Gastroesophageal sphincter (tissue), 4 donors: ENCODE measurements at places on chromosomes 1 and 21.

DNA sequence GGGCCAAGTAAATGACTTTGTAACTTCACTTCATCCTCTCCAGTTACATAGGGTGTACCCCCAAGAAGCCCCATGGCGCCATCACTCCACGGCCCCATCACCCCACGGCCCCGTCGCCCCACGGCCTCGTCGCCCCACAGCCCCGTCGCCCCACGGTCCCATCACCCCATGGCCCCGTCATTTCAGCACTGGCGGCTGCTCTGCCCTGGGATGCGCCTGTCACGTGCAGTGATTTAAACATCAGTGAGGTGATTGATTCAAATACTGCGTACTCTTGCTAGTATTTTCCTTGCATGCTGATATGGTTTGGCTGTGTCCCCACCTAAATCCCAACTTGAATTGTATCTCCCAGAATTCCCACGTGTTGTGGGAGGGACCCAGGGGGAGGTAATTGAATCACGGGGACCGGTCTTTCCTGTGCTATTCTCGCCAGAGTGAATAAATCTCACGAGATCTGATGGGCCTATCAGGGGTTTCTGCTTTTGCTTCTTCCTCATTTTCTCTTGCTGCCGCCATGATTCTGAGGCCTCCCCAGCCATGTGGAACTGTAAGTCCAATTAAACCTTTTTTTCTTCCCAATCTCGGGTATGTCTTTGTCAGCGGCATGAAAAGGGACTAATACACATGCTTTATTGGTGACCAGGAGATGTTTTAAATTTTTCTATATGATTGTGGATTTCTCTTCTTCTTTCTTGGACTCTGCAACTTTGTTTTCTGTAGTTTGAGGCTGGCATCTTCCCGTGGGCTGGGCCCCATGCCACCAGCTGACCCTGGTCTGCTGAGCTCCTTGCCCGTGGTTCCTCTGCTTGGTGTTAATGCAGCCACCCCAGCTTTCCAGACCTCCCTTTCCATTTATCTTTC, 50.1 kb upstream of the PCBP3 start:
- no peak for ATAC-seq

DNA sequence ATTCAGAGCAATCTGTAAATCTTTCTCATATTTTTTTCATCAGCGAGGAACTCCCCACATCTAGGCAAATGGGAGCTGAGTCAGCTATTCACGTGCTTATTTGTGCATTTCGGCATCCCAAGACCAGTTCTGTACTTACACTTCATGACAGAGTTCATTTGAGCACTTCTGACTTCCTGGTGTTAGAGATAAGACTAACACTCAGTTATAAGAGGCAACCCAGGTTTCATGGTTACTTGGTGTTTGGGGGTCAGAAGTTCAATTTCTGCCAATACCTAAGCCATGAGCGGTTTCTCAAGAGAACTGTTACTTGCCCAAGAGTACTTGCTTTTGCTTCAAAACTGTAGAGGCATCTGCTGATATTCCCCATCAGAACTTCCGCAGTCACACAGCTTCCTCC, 24.1 kb upstream of the DESI2 start:
- no peak for ATAC-seq

DNA sequence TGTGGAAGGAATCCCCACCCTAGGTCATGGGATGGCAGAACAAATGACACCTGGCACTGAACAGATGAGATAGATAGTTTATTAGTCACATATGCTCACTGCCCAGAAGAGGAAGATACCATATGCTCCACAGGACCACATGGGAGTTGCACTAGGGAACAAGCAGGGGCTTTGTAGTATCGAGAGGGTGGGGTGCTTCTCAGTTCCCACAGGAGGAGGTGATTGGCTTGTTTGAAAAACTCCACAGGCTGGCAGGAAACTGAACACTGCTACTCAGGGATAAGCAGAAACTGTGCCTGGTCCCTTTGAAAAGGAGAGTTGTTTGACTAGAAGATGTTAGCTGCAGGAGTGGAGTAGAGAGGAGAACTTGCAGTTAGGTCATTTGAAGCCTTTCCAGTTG, 31.9 kb upstream of the RXRG start:
- ATAC-seq = no peak

GRCh38 chr1:193763266-193763665, 576.9 kb upstream of the B3GALT2 start:
- ATAC-seq = no peak

- ATAC-seq = no peak
Observed at GRCh38 chr21:45530423-45531113, 11.7 kb downstream of the SLC19A1 start.

DNA sequence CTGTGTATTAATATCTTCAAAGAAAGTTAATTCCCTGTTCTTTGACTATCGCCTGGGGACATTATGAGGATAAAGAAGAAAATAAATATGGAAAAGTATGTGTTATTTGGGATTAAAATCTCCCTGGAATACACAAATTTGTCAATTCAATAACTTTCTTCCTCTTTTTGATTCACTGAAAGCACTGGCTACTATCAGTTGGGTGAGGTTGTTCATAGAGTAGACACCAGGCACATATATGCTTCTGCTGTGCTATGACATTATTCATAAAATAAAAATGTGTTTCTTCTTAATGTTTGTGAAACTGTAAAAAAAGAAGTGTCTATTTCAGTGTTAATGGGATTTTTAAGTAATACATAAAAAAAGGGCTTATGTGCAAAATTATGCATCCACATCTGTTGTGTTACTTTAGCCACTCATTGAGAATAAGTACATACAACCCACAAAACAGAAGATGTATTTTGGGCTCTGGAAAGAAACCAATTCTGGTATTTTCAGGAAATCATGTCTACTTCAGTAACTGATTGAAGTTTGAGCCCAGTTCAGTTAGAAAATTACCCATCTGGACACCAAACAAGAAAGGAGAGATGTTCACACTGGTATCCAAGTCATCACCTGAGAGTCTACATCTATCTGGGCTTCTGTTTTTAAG, 169.4 kb downstream of the GABPA start:
- ATAC-seq = no peak

DNA sequence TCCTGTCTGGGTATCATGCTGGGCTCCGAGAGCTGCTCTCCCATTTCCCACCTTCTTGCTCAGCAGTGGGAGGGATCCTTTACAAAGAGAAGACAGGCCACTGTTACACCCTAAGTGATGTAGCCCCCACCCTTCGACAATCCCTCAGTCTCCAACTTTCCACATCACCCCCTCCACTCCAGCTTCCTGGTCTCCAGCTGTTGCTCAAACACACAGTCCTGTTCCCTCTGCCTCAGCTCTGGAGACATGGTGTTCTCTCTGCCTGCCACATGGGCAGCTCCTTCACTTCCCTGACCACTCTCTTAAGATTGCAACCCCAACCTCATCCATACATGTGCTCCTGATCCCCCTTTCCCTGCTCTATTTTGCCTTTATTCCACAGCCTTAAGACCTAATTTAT, 37.7 kb downstream of the SLC30A1 start:
- no peak for ATAC-seq

DNA sequence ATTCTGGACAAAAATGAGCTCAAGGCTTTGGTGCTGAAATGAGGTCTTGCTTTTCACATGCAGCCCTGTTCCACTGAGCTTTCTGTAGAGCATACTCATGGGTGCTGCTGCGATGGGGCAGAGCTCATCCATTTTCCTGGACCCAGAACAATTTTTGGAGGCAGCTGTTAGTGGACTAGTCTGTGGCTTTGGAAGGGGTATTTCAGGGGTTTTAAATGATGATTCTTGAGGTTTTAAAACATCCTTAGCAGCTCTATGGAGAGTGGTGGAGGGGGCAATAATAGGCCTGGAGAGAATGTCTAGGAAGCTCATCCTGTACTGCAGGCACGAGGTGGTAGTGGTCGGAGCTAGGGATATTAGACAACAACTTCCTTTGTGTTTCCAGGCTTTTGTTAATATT, 16.5 kb downstream of the NOS1AP start:
- ATAC-seq = no peak

DNA sequence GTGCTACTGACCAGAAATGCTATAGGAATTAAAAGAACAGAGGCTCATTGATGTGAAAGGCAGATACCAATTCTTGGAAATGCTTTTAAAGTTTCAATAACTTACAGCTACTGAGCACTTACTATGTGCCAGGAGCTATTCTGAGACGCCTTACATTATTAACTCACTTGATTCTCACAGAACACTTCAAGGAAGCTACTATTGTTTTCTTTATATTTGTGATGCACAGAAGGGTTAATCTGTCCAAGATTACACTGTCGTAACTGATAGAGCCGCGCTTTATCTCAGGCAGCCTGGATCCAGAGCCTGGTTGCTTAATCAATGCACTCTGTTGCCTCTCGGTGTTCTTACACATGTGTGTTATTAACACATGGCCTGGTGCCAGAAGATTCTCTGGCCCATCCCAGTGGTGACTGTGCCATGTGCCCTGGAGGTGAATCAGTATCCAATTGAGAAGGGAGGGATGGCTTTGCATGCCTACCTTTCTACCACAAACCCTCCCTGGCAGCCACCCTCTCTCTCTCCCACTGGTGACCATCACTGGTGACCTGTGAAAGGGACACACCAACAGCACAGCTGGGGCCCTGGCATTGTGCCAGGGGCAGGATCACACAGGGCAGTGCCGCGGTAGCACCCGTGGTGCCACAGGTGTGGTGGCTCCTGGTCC, 8.8 kb downstream of the FMO1 start:
- peak; percentile 67 for ATAC-seq

DNA sequence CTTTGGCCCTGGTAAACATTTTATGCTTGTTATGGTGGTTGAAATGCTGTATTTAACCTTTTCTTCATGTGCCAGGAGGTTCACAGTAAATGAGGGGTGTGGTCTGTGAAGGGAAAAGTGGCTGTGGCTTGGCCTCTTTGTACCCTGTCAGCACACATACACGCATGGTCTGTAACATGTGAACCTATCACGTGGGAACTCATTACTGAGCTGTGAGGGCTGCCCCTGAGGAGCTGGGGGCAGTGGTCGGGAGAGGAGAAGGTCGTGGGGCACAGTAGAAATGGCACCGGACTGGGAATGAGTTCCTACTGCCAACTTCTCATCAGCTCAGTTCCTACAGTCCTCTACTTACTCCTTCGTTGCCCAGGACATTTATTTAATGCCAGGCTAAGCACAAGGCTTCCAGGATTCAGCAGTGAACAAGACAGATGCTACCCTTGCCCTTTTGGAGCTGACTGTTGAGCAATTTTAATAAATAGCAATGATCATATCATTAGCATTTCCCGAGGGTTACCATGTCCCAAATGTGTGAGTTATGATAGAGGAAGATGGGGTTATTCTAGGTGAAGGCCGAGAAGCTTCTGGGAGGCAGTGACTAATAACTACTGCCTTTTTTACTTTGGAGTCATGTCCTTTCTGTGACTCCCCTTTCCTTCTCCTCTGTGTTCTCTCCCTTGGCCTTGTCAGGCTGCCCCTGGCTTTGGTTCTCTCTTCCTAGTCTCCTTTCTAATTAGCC, 38.8 kb downstream of the DDR2 start:
- peak; percentile 84 for ATAC-seq

DNA sequence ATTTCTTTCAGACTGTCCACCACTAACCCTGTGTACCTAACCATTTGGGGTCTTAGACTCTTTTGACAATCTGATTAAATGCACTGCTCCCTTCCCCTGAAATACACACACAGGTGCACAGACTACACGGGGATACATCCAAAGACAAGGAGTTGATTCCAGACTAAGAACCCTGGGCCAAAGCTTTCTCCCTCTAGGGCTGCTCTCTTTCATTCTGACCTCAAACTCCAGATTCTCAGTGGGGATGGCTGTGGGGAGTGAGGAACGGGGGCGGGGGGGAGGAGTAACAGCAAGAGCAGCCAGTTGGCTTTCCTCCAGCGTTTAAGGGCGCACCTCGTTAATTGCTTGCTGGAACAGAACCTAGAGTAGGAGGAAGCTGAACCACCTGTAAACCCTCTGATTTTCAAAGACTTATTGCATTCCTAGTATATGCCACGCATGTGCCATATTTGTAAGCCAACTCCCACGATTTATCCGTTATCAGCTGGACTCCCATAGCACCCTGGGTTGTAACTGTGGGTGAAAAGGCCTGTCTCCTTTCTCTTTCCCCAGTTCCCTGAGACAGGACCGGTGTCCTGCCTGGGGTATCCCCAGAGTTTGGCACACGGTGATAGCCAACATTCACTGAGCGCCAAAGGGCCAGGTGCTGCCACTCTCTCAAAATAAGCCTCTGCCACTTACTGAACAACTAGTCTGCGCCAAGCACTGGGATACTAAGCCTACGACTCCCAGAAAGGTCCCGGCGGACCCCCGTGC, 920 bp downstream of the MTHFR start:
- ATAC-seq = no peak

DNA sequence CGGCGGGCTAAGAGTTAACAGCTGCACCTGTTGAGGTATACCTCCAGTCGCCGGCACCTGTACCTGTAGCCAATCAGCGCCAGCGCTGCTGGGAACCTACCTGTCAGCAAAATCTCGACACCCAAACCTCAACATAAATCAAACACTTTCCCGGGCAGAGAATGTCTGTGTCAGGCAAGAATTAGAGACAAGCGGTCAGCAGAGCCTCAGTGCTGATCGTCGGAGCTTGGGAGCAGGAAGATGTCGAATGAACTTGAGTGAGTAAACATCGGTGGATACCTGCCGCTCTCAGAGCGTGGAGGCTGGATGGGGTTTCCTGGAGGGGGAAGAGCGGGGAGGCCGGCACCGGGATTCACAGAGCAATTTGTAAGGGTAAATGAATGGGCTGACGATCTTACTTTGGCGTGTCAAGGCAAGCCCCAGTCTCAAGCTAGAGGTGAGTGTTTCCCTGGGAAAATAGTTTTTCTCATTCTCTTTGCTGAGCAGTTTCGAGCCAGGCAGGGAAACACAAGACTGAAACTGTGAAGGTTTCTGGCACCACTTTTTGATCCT, at the start of gene GRHL3:
Gene GRHL3, plus strand, starts transcription at position 46 of the 552 bp plus-strand sequence. Its CDS starts 195 bp downstream, at position 241.
- no peak for ATAC-seq
